ENCODE measurements at places on chromosomes 6 and 20. TPM values are rescaled to one million over a fixed set of nuclear protein-coding genes. Genes with fewer than 3 reads are reported as not detected.

Gene RTEL1
- 11.6 TPM for total RNA-seq

GRCh38 chr6:136014454-136015437, 163.2 kb downstream of the PDE7B start:
- DNase-seq: peak; percentile 85

Gene SIRPD
- total RNA-seq: not detected

Gene SPATA25
- 0.12 TPM for total RNA-seq

Gene CEBPB
- 22.1 TPM for total RNA-seq

Gene PLA2G7
- not detected for total RNA-seq

Gene DEFB124
- not detected for total RNA-seq

DNA sequence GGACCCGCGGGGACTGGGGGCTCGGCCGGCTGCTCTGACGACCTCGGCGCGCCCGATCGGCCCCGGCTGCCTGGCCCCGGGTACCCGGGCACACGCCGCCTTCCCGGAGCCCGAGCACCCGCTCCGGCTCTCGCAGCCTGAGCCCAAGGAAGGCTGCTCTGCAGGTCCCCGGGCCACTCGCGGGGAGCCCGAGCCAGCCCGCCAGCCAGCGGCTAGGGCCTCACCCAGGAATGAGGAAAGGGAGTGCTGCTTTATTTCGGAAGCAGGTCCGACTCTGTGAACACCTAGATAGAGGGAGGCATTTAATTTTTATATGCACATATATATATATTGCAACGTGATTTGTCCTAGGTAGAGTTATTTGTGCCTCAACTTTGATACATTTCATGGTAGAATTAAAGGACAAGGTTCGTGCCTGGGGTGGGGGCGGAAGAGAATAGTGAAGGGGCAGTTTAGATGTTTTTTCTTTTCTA, 15.5 kb downstream of the FOXA2 start:
- no peak for DNase-seq

GRCh38 chr6:36290668-36291620, 21.1 kb downstream of the PNPLA1 start:
- no peak for DNase-seq

DNA sequence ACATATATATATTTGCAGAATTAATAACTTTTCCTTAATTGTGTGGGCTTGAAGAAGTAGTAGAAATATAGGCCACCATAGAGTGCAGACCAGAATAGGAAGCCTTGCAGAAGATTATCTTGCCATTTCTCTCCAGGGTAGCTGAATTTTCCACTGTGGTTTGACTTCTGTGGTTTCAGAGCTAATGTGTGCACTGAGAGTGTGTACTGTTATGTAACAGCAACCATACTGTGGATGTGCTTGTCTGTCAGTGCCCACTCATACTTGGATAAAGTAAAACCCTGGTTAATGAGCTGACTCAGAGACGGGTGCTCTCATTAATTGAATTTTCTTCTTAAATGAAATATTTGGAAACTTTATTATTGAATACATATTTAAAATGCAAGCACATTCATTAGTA, 57.2 kb downstream of the CEP43 start:
- DNase-seq: peak; percentile 10

Gene PCNA
- total RNA-seq: 510 TPM

GRCh38 chr6:1765160-1765903, 155.6 kb downstream of the FOXC1 start:
- no peak for DNase-seq

Data from H4 (cell line).